ENCODE measurements at places on chromosomes 6 and 20. TPM values are rescaled to one million over a fixed set of nuclear protein-coding genes. Genes with fewer than 3 reads are reported as not detected.

GRCh38 chr6:93021235-93021915 lies 398.0 kb downstream of the EPHA7 start:
- DNase-seq: no peak
- H3K36me3 ChIP-seq: no peaks in the 10 kb centered on the region
- no peaks in the 10 kb centered on the region for H3K4me1 ChIP-seq
- H3K4me3 ChIP-seq: no peak overlapping the region
- no peaks in the 10 kb centered on the region for H3K27me3 ChIP-seq

PKIB gene
- 2.1 TPM for total RNA-seq

MTG2 gene
- total RNA-seq: 26.5 TPM

SOX12 gene
- total RNA-seq: 8.4 TPM

CCN6 gene
- total RNA-seq: not detected

DNA sequence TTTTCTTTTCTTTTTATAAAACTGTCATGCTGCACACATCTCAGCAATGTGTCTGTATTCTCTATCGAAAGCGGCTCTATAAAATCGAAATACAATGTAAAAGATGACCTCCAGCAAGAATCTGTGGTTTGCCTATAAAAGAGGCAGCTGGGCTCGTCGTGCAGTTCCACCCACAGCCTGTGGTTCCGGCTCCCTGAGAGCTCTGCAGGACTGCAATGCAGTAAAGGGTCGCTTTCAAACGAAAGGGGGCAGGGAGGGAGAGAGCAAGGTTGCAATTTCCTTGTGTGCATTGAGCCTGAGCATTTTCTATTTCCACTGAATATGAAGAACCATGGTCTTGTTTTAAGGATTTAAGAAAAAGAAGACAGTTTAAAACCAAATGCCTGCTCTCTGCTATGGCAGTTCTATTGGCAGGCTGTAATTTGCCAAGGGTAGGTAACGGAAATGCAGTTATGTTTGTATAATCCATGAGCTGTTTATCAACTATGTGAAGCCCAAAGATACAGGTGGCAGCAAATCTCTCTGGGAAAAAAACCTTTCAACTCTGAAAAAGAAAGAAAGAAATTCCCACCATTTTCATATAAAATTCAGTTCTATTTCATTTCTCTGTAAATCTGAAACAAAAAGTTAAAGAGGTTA lies 236.5 kb downstream of the HACE1 start:
- H3K36me3 ChIP-seq: no peaks in the 10 kb centered on the region
- no peaks in the 10 kb centered on the region for H3K4me1 ChIP-seq
- H3K27ac ChIP-seq: no peak overlapping the region
- H3K27me3 ChIP-seq: no peaks in the 10 kb centered on the region
- no peak overlapping the region for H3K4me3 ChIP-seq

- no peaks in the 10 kb centered on the region for H3K27me3 ChIP-seq
- no peak overlapping the region for H3K4me3 ChIP-seq
- no peak for DNase-seq
- H3K4me1 ChIP-seq: no peaks in the 10 kb centered on the region
- no peaks in the 10 kb centered on the region for H3K36me3 ChIP-seq
These were observed 384.4 kb upstream of the RNF217 start for GRCh38 chr6:124577734-124578281.

DNA sequence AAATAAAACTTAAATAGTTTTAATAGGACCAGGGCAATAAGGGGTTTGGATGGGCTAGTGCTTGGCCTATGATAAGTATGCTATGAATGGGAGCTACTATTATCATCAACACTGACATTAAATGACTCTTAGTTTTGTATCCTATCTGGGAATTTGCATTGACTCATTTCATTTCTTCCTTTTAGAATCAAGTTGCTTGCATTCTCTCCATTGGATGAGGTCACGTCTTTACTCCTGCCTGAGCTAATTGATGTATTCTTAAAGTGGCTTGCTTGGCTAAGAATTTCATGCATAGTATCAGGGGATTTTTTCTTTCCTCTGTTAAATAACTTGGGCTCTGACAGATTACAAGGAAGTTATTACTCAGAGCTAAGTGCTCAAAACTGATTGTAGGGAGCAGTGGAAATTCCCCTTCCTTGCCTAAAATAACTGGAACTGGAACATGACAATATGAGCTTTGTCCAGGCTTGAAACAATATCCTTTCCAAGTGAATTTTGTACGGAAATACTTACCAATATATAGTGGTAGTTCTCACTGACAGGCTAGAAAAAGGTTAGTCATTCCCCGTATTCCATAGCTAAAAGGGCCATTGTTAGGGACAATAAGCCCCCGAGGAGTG lies 169.9 kb downstream of the BCAS1 start:
- no peak overlapping the region for H3K27ac ChIP-seq
- peaks cover 21% of the 10 kb centered on the region for H3K4me1 ChIP-seq
- H3K27me3 ChIP-seq: no peaks in the 10 kb centered on the region

DNA sequence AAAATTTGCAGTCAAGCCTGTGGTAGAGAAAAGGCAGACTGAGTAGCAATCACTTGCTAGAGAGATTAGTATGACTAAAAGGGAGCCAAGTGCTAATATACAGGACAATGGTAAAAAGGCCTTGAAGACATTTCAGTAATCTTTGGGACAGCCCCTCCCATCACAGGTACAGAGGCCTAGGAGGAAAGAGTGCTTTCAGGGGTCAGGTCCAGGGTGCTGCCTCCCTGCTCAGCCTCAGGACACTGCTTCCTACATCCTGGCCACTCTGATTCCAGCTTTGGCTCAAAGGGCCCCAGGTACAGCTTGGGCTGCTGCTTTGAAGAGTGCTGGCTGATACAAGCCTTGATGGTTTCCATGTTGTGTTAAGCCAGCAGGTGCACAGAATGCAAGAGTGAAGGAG lies 543.5 kb downstream of the MMUT start:
- no peak overlapping the region for H3K27ac ChIP-seq
- no peaks in the 10 kb centered on the region for H3K36me3 ChIP-seq
- H3K4me3 ChIP-seq: no peak overlapping the region

PGBD1 gene
- 3.1 TPM for total RNA-seq

GRCh38 chr6:29964518-29964886 lies 22.2 kb downstream of the HLA-A start:
- H3K4me1 ChIP-seq: peaks cover 41% of the 10 kb centered on the region
- no peak for DNase-seq
- no peaks in the 10 kb centered on the region for H3K27me3 ChIP-seq
- peak overlapping the region; percentile 56 for H3K4me3 ChIP-seq

DNA sequence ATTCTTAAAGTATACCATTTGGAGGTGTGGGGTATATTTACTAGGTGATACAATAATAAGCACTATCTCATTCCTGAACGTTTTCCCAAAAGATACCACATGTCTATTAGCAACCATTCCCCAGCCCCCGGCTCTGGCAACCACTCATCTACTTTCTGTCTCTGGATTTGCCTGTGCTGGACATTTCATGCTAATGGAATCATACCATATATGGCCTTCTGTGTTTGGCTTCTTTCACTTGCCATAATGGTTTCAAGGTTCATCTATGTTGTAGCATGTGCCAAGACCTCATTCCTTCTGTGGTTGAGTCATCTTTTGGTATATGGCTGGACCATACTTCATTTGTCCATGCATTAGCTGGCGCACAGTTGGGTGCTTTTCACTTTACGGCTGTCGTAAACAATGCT lies 39.7 kb downstream of the BCAS4 start:
- H3K4me1 ChIP-seq: no peaks in the 10 kb centered on the region
- no peaks in the 10 kb centered on the region for H3K36me3 ChIP-seq
- H3K27ac ChIP-seq: no peak overlapping the region
- no peaks in the 10 kb centered on the region for H3K27me3 ChIP-seq

GRCh38 chr6:138692058-138692977 lies 81.3 kb upstream of the CCDC28A start:
- H3K27ac ChIP-seq: peak overlapping the region; percentile 72
- H3K36me3 ChIP-seq: no peaks in the 10 kb centered on the region
- peak overlapping the region; percentile 69 for H3K4me3 ChIP-seq
- H3K27me3 ChIP-seq: no peaks in the 10 kb centered on the region

GRCh38 chr6:167162591-167162990 lies 4.8 kb upstream of the GPR31 start:
- H3K27me3 ChIP-seq: no peaks in the 10 kb centered on the region
- H3K4me1 ChIP-seq: no peaks in the 10 kb centered on the region
- H3K27ac ChIP-seq: no peak overlapping the region
- H3K36me3 ChIP-seq: no peaks in the 10 kb centered on the region
- no peak overlapping the region for H3K4me3 ChIP-seq

DNA sequence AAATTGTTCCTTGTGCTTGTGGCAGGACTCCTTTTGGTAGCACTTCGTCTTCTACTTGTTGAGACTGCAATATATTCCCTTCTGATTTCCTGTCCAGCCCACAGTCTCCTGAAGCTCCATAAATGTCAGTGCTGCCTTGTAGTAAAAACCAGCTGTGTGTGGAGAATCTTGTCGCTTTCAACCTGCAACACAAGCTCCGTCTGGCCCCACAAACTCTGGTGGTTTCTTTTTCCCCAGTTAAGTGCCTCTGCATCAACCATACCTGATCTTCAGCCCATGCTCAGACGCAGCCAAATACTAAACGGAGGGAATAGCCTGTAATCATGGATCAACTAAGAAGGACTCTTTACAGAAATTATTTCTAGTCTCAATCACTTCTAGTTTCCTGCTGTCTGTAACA lies 1133.3 kb upstream of the ADGRB3 start:
- H3K36me3 ChIP-seq: no peaks in the 10 kb centered on the region
- no peak overlapping the region for H3K4me3 ChIP-seq
- no peaks in the 10 kb centered on the region for H3K4me1 ChIP-seq
- H3K27me3 ChIP-seq: no peaks in the 10 kb centered on the region

CTAGE9 gene
- total RNA-seq: not detected

GRCh38 chr6:72461144-72461543 lies 160.7 kb upstream of the KCNQ5 start:
- no peaks in the 10 kb centered on the region for H3K27me3 ChIP-seq
- H3K4me3 ChIP-seq: no peak overlapping the region
- H3K4me1 ChIP-seq: no peaks in the 10 kb centered on the region

DNA sequence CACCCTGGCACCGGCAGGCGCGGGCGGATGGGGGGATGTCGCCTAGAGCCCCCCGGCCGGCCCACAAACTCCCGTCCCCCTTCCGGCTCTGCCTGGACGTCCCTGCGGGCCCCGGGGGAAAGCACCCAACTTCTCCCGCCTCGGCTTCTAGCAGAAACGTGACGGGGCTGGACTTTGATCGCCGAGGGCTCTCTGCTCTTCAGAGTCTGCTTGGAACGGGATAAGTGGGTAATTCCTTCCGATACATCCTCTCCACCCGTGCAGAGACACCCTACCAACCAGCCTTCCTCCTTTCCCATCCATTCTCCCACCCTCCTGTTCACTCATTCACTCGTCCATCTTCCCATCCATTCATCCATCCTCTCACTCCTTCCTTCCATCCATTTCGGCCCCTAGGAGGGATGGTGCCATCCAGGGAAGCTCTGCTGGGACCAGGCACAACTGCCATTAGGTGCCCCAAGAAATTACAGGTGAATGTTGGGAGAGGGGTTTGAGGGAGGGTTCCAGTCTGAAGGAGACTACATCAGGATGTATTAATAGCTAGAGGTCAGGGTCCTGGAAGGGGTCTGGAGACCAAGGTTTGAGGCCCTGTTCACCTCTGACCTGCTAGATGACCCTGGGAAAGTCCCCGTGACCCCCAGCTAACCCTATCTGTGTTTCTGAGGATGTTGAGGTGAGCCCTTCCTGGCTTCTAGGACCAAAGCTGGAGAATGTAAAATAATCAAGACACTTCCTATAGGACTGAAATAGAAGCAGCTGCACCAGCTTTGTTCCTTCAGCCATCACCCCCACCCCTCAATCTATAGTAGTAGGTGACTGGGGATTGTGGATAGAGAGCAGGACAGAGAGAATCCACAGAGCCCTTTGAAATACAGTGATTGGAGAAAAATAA lies 538 bp downstream of the TTLL9 start:
- H3K36me3 ChIP-seq: no peaks in the 10 kb centered on the region
- peak overlapping the region; percentile 58 for H3K27ac ChIP-seq

ADGRG6 gene
- 47.6 TPM for total RNA-seq

Data from upper lobe of right lung (tissue), 1 donor.